NCI-H2081 (cell line): ENCODE measurements at places on chromosomes 13 and 19.
A peak's percentile ranks its signal among the peaks of the same experiment; 100 is the strongest.

DNA sequence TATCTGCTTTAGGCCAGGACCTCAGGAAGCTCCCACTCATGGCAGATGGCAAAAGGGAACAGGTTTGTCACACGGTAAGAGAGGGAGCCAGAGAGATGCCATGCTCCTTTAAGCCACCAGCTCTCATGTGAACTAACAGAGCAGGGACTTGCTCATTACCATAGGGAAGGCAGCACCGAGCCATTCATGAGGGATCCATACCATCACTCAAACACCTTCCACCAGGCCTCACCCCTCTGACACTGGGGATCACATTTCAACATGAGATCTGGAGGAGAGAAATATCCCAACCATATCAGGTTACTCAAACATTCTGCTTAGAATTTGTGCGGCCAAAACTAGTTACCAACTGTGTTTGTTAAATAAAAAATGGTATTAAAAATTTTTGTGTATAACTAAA, 427.0 kb downstream of the UQCRFS1 start:
- no peak for DNase-seq

- no peak for DNase-seq
Observed at GRCh38 chr19:1911995-1912394, 6.8 kb downstream of the ADAT3 start.

GRCh38 chr13:36190771-36191170, 23.6 kb downstream of the SOHLH2 start:
- DNase-seq = peak; percentile 2

DNA sequence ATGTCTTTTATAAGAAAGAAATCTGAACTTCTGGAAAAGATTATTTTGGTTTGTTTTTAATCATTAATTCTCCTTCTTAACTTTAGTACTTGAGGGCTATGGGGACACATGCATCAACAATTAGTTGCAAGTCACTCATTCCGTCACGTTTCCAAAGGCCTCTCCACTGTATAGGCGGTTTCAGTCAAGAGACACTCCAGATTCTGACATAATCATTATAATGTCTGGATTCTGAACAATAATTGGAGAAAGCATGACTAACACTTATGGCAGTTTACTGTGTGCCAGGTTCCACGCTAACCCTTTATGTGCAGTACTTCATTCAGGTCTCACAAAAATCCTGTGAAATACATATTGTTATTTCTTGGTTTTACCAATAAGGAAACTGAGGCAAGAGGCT, 71.9 kb downstream of the TNFRSF19 start:
- DNase-seq = no peak

GRCh38 chr13:29939158-29939557, 88.7 kb upstream of the UBL3 start:
- no peak for DNase-seq

DNA sequence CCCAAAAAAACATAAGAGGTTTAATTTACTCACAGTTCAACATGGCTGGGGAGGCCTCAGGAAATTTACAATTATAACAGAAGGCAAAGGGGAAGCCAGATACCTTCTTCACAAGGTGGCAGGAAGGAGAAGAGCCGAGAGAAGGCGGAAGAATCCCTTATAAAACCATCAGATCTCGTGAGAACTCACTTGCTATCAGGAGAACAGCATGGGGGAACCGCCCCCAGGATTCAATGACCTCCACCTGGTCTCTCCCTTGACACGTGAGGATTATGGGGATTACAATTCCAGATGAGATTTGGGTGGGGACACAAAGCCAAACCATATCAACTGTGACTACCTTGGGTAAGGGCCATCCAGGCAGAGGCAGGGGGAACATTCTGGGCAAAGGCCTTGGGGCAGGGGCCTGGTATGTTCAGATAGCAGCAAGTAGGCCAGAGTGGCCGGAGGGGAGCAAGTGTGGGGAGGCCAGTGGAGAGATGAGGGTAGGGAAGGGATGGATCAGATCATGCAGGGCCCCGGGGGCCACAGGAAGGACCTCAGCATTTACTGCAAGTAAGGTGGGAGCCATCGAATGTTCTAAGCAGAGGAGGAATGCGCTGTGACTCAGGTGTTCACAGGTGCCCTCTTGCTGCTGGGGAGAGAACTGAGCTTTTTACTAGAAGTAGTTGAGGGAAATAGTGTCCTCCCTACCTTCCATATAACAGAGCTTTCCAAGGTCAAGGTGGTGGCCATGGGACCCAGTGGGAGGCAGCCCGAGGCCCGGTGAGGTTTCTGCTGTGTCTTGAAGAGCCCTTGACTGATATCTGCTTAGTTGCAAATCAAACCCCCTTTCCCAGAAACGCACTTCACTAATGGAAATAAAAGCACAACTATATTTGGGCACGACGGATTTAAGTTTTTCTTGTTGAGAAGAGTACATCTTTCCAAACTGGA, 18.0 kb downstream of the RAB3D start:
- DNase-seq = no peak

GRCh38 chr13:27678306-27679040, 56.8 kb downstream of the POLR1D start:
- no peak for DNase-seq

- DNase-seq = no peak
Observed at GRCh38 chr13:23645851-23646250, 75.6 kb downstream of the TNFRSF19 start.

DNA sequence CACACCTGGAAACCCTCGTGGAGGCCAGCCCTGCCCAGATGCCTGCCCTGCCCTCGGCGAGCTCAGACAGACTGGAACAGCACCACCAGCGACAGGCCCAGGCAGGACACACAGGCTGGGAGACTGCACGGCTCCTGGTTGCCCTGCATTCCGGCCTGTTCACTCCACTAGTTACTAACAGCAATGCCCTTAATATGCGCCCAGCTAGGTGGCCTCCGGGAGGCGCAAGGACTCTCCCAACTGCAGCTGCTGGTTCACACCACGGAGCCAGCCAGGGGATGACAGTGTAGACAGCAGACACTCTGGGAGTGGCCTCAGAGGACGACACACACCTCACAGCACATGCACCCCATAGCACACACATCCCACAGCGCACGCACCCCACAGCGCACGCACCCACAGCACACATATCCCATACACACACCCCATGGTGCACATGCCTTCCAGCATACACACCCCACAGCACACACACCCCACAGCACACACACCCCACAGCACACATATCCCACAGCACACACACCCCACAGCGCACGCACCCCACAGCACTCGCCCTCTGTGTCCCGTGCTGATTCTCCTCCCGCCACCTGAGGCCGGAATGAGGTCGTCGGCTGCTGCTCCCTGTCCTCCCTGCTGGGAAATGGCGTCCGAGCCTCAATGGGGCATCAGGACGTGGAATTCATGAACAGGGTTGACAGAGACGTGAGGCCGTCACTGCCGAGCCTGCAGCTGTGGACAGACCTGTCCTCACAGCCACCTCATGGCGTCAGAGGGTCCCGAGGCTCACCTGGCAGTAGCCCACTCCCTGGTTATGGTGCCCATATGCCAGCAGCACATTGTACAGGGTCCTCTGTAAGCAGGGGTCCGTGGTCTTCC, 13.6 kb downstream of the GRTP1 start:
- no peak for DNase-seq

DNA sequence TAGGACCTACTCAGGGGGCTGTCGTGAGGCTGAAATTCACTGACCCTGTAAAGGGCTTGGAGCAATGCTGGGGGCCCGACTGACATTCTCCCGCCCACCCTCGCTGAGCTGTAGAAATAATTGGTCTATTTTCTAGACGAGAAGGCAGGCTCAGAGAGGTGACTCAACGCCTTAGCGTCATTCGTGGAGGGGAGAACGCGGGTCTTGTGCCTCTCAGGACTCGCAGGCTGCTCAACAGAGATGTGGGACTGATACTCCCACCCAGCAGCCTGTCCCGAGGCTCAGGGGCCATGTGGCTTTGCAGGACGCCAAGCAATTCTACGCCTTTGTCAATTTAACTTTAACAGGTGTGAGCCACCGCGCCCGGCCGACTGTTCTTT, 23.6 kb upstream of the ASPDH start:
- DNase-seq = no peak

GRCh38 chr13:95644601-95645052, at the start of gene DZIP1:
Gene DZIP1 (minus strand): TSS chr13:95644706. CDS start chr13:95642029, 2,677 bp downstream.
- DNase-seq = peak; percentile 90

GRCh38 chr13:61600360-61601033, 184.8 kb upstream of the PCDH20 start:
- DNase-seq = no peak

GRCh38 chr19:31938675-31939074, 406.7 kb upstream of the ZNF507 start:
- no peak for DNase-seq

DNA sequence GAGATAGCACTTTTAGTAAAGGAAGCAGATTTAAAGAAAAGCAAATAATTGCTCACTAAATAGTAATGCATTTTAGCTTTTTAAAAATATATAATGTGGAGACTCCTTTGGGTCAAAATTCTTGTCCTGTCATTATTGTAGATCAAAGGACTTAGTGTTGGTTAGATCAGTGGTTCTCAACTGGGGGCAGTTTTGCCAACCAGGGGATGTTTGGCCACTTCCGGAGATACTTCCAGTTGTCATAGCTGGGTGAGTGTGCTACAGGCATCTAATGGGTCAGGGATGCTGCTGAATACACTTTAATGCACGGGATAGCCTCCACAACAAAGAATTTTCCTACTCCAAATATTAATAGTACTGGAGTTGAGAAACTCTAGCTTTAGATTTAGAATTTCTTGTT, 126.8 kb downstream of the LMO7 start:
- DNase-seq = no peak

- DNase-seq = no peak
Observed at GRCh38 chr19:306151-306900, 15.1 kb upstream of the PLPP2 start.

DNA sequence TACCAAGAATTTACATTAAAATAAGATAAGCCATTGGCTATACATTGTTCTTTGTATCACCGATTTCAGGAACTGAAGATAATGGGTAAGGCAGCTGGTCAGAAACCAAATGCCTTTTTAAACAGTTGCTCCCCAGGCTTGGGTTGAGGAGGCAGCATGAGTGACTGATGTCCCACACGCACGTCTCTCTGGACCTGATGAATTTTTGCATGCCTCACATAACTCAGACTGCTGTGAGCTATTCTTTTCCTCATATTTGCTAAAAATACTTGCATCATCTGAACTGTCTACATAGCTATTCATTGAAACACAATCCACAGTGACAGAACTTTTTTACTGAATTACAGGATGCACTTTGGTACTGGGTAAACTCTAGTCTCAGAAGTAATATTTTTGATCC, 123.6 kb upstream of the MAB21L1 start:
- DNase-seq = no peak

DNA sequence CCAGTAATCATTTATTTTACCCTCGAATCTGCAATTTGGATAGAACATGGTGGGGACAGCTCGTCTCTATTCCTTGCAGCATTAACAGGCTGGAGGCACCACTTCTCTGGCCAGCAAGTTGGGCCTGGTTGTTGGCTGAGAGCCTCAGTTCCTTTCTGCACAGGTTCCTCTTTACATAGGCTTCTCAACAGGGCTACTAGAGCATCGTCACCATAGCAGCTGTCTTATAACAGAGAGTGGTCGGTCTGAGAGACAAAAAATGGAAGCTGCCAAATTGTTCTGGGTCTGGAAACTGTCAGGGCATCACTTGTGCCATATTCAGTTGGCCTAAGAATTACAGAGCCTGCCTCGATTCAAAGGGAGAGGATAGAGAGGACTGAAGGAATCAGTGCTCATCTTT, 86.7 kb downstream of the DNAJC15 start:
- DNase-seq = no peak

- DNase-seq = no peak
Observed at GRCh38 chr19:10294368-10294697, 4.6 kb downstream of the ICAM5 start.

- DNase-seq = no peak
Observed at GRCh38 chr13:36067746-36068381, 63.3 kb downstream of the DCLK1 start.

GRCh38 chr13:46963904-46964303, 67.1 kb upstream of the HTR2A start:
- peak; percentile 13 for DNase-seq

DNA sequence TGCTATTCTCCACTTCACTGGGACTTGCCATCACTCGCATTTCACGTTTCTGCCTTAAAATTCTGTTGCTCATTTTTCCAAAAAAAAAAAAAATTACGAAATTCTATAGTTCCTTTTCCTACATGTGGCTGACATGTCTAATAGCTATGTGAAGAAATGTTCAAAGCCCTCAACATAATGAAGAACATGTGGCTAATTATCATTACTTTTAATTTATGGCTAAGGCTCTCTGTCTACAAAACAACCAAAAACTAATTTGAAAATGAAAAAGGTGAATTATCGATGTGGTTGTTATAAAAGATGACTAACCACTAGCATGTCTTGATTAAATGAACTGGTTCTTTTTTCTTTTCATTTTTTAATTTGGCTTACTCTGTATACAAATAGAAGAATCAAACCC, 940.0 kb downstream of the EFNB2 start:
- DNase-seq = no peak

- DNase-seq = no peak
Observed at GRCh38 chr19:8168537-8168936, 19.1 kb upstream of the FBN3 start.

DNA sequence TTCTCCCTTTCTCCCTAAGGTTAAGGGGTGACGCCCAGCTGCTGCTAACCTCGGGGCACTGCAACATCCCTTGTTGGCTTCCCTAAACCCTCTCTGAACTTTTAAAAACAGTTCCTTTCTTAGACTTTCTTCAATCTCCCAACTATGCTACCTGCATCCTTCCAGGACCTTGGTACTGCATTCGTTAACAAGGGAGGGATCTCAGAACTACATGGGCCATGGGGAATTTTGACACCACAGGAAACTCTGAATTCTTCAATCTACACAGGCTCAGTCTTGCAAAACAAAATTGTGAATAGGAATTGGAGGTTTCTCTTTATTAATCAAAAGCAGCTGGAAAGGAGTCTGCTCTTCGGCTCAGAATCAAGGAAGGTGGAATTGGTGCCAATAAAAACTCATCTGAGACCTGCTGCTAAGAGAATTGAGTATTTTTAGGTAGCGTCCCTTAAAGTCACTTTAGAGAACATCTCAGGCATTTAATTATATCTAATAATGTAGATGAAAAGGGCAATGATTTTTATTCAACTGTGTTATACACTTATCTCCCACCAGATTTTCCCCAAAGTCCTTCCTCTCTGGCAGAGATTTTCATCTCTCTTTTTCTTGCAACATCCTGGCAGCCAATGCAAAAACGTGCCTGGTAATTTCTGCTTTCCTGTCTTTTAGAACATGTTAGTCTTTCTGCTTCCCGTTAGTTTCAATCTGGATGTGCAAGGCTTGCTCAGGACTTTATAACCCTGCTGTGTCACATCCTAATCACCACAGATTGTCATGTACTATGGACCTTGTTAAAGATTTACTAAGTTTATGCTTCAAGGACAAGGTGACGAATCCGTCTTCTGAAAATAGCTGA, 69.1 kb upstream of the SLC15A1 start:
- DNase-seq = no peak

GRCh38 chr13:79496188-79496587, 15.2 kb downstream of the NDFIP2 start:
- no peak for DNase-seq
